Cerebellar nuclear complex (tissue), 1 donor: ENCODE measurements at places on chromosomes 4 and X.

GRCh38 chrX:148457279-148457678, 43.1 kb upstream of the AFF2 start:
- DNase-seq: no peak

GRCh38 chr4:7759216-7759615, 180.4 kb downstream of the AFAP1 start:
- no peak for DNase-seq

DNA sequence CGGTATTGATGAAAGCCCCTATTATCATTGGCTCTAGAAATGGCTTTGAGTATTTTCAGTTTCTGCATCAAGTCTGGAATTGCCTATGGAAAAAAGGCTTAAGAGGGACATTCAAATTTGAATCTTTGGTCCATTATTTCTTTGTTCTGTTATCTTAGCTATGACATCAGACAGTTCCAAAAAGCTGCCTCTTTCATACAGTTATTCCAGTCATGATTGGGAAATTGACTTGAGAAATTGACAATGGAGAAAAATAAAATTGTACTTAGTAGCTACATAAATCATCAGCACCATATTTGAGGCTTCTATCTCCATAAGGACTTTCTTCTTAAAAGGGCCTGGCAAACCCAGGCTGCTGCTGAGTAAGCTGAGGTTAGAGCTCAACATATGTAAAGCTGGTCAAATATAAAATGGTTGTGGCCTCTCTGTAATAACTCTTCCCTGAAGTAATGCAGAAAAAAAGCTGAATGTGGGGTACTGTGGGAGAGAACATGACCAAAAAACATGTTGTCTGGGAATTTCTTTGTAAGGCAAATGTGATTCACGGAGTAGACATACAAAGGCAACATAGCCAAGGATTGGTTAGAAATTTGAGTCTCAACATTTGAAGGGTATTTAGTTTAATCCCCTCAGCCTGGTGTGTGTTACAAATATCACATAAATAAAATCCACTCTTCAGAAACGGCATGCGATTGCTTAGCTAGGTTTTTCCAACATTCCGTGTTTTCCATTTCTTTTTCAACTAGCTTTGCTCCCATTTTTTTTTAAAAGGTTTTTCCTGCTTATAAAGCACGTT, 100.9 kb downstream of the LNX1 start:
- DNase-seq: no peak

DNA sequence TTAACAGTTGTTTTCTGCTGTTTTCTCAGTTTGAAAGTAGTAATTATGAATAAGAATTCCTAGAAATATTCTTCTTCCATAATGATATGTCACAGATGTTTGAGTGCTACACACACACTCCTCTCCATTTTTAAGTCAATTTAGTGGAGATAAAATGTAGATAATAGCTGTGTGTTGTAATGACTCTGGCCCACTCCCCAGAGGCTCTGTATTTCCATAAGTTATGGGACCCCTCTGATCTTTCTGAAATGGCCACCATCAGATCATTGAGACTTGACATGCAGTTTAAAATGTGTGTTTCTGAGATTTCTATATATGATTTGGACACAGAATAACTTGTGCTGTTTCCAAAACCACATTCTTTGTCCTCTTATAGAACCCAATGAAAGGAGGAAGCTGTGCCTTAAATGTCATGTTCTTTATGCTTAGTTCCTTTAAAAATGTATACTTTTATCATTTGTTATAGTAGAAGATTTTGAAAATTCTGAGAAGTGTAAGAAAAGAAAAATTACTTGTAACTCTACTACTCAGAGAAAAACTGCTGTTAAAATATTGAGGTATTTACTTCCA, 46.4 kb downstream of the GAB1 start:
- DNase-seq: no peak
